ENCODE measurements at places on chromosomes 16 and 17. TPM values are rescaled to one million over a fixed set of nuclear protein-coding genes. Genes with fewer than 3 reads are reported as not detected.

The PYDC1 gene
- not detected for total RNA-seq

The CCL1 gene
- not detected for total RNA-seq

The PRSS27 gene
- 1.6 TPM for total RNA-seq

The SLC16A11 gene
- 0.22 TPM for total RNA-seq

The FBXW10 gene
- total RNA-seq = 0.11 TPM

The CALB2 gene
- total RNA-seq = not detected

The MYL4 gene
- 0.22 TPM for total RNA-seq

The SHPK gene
- 10.2 TPM for total RNA-seq

The DOC2B gene
- total RNA-seq = under 0.01 TPM

The NME1 gene
- 9.8 TPM for total RNA-seq

The C16orf96 gene
- total RNA-seq = not detected

The PPL gene
- total RNA-seq = 33.4 TPM

Data from placental epithelial cell (primary cell).